ENCODE measurements at places on chromosomes 6 and 20.

GRCh38 chr6:66226109-66226508, 519.1 kb upstream of the EYS start:
- DNase-seq = no peak

GRCh38 chr20:25579081-25579770, 6.1 kb downstream of the NINL start:
- DNase-seq = no peak

DNA sequence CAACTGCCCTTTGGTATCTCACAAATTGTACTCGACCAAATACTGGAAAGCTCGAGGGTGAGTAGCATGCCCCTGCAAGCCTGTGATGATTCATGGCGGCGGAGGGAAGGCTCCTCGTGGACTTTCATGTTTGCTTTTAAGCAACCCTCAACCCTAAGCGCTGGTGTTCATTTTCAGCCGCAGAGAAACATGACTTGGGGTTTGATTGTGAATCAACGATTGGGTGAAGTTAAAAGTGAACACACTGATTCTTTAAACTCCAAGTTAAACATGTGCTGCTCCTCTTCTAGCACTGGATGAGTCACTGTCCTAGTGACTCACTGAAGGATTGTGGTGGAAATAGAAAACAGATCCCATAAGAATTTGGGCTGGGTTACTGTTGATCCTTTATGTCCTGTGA, 8.3 kb downstream of the CD109 start:
- no peak for DNase-seq

DNA sequence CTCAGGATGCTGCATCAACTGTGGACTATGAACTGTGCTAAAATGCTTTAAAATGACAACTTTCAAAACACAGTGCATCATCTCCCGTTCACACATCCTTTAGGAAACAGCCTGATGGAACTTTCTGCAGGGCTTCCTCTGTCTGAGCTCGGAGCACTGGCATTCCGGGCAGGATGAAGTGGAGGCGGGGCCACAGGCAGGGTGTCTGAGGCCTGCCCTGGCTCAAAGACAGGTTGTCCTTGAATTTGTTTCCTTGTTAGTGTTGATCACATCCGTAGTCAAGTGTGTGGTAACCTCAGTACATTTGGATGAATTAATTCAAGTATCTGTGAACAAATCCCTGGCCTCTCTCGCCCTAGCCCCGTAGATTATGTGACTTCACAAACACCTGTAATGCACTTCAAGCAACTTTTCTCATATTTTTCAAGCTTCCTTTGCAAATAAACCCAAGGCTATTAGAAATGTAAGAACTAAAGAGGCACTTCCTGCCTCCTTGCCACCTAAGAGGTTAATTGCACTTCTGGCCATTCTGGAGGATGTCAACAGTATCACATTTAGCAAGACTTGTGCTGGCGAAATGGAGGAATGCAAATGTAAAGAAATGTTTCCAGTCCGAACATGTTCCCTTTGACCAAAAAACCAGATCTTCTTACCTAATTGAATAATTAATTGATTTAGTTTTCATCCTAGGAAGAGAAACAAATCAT, 3.1 kb downstream of the CD93 start:
- DNase-seq = no peak

DNA sequence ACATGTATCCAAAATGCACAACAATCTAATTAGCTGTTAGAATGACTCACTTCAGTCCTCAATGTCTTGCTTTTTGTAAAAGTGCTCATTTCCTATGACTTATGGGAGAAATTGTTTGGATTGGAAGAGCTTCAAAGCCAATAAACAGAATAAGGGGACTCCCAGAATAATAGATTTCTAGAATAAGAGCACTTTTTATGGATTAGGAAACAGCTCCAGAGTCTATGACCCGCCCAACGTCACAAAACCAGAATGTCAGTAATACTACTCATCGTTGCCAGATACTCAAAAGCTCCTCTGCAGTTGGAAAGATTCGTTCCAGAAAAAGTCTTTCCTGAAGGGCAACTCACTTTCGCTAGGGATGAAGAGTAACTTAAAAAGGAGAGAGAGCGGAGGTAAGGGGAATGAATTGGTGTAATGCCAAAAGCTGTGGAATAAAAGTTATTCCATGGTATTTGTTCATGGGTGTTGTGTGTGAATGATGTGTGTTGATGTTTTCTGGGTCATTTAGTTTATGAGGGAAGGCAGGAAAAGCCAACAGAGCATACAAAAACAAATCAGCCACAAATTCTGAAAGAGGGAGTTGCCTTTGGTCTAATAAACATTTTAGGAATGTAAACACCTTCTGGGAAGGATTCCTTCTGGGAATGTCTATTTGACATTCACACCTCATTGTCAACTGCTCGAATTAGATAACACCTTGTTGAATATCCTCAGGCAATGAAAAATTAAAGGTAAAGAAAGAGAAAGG, 64.6 kb downstream of the SYNE1 start:
- no peak for DNase-seq

- DNase-seq = no peak
Measured at GRCh38 chr6:108862479-108863191, 14.4 kb downstream of the ARMC2 start.

DNA sequence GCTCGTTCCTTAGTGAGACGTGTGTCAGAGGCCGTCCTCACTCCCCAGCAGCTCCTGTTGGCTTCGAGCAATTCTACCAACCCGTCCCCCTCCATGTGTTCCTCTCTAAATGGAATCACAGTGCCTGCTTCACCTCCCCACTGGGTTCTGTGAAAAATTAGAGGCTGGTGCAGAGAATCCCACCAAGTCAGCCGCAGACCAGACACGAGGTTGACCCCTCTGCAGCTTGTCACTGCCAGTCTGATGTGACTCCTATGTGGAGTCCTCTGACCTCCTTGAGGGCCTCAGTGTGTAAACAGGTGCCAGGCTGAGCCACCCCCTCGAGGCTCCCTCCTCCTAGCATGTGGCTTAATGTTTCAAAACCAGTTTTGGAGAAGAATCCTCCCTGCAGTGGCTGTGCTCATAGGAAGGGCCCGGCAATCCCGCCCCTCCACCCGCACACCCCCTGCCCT, 12.6 kb upstream of the IRF4 start:
- no peak for DNase-seq

DNA sequence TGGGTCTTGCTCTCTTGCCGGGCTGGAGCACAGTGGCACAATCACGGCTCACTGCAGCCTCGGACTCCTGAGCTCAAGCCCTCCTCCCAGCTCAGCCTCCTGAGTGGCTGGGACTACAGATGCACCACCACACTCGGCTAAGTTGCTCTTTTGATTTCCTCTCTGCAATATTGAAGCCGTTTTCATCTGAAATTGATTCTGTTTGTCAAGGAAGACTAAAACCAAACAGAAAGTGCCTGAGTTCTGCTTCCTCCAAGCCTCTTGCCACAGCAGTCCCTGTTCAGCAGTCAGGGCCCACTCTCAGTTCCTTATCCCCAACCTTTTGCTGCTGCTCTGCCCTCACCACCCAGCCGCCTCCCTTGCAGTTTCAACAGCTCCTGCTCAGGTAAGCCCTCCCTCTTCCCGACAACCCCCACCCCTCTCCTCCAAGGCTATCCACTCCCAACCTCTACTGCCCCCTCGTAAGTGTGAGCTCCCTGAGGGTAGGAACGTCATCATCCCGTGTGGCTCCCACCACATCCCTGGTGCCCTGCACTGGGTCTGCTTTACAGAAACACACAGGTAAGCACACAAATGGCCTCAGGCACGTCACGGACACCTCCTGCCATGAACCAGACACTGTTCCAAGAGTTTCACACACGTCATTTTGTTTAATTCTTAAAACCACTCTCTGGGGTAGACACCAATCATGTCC, 70.7 kb upstream of the TAB2 start:
- DNase-seq = no peak

- DNase-seq = no peak
Measured at GRCh38 chr6:69673298-69673697, 123.5 kb downstream of the LMBRD1 start.

- no peak for DNase-seq
Measured at GRCh38 chr6:155154158-155154830, 109.5 kb upstream of the CLDN20 start.

- peak; percentile 63 for DNase-seq
Measured at GRCh38 chr20:57390604-57391438, at the start of gene RBM38. TSS of gene RBM38 (plus strand) at chr20:57391396. CDS start at chr20:57391582, 186 bp downstream.

DNA sequence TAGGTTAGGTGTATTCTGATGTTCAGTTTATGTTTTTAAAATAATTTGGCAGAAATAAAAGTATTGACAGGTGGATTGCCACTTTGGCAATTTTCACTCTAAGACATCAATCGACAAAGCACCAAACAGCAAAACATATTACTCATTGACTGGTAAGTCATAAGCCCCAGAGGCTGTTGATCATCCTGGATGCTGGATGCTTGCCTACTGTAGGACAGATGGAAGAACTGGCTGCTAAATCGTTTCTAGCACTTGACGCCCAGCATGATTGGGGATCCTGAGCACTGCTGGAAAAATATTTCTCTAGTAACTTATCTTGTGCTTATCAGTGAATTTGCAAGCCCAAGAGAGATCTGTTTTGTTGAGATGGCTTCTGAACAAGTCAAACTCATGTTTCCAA, 1001.9 kb upstream of the FLRT3 start:
- DNase-seq = no peak

GRCh38 chr20:50601511-50602431, 89.6 kb downstream of the RIPOR3 start:
- no peak for DNase-seq

DNA sequence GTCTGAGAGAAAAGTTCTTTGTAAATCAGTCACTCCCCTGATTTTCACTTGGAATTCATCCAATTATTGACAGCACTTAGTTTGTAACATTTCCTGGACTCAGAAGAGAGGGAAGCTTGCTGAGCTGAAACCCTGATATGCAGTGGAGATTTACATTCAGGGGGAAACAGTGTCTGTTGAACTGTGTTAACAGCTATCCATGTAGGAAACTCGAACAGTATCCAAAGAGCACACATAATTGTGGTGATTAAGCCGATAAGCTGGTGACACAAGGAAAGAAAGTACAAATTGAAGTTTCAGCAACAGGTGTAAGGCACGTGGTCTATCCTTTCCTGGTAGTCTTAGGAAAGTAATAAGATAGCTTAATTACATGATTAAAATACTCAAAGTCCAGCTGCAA, 78.1 kb upstream of the FLRT3 start:
- no peak for DNase-seq

DNA sequence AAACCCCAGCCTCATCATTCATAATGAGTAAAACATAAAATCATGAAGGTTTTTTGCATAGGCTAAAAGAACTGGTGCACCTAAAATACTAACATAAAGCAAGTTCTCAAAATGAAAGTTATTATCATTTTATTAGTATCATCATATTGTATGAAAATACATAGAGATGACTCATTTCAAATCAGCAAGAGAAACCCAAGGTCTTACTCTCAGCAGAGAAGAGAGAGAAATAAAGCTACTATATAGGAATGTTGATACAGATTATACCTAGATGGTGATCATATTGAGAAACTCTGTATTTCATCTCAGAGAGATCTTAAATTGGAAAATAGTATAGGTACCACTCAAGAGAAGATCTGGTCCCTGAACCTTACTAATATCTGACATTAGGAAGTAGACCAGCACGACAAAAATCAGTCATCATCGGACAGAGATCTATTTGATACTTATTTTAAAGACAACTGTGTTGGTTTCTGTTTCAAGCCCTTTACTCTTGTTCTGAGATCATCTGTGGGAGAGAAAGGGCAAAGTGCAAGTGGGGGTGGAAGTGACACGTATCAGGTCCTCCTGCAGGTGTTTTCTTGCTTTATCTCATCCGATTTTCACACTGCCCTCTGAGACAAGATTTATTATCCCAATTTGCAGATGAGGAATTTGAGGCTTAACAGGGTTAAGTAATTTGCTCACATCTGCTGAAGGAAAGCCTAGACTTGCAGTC, 532.3 kb downstream of the MAFB start:
- DNase-seq = no peak

DNA sequence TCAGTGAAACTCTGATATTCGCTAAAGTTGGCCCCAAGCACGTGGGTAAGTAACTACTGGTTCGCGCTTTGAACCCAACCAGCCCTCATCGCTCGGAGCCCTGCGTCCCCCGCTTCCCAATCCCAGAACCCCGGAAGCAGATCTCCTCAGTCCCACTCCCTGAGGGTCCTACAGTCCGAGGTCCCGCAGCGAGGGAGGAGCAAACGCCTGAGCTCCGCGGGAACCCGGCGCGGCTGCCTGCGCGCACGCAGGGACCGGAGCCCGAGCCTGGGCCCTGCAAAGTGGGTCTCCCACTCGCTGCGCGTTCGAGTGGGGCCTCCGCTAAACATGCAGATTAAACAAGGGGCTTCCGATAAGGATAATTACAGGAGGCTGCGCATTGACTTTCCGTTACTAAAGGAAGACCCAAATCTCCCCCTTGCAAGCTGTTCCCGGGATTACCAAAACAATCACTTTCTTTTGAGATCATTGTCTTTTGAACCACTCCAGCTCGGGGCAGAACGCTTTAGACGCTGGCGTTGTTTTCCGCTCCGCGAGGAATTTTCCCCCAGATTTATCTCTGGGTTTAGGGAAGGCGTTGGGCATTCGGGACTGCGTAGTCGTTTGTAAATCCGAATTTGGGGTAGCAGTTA, 1.3 kb upstream of the VSX1 start:
- DNase-seq = no peak

DNA sequence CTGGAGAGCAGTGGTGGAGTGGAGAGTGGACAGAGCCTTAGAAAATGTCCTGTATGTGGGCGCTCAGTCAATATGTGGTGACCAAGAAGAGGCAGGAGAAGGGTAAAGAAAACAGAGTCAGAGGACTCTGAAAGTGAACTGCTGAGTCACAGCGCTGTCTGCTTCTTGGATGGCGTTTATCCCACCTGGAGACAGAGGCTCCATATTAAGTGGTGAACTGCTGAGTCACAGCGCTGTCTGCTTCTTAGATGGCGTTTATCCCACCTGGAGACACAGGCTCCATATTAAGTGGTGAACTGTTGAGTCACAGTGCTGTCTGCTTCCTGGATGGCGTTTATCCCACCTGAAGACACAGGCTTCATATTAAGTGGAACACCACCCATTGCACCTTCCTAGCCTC, 119.3 kb upstream of the RALGAPA2 start:
- no peak for DNase-seq

DNA sequence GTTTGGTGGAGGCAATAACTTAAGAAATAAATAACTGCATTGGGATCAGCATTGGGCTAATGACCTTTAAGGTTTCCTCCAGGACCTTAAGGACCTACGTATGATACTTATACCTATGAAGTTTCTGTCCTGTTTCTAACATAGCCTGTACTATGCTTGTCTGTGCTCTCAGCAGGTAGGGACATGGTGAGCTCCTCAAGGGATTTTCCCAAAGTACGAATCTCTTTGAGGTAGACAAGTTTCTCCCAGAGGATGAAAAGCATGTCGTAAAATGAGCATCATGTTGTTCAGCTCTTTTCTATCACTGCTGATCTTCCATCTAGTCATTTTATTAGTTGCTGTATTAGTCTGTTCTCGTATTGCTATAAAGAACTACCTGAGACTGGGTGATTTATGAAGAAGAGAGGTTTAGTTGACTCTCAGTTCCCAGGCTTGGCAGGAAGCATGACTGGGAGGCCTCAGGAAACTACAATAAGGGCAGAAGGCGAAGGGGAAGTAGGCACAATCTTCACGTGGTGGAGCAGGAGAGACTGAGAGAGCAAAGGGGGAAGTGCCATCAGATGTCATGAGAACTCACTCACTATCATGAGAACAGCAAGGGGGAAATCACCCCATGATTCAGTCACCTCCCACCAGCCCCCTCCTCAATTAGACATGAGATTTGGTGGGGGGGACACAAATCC, 77.8 kb upstream of the TGM3 start:
- DNase-seq = no peak

- no peak for DNase-seq
Measured at GRCh38 chr6:143298071-143298470, 152.4 kb downstream of the ADAT2 start.

- DNase-seq = no peak
Measured at GRCh38 chr20:49750611-49751396, 37.1 kb upstream of the B4GALT5 start.

- no peak for DNase-seq
Measured at GRCh38 chr6:151180330-151181048, 59.3 kb upstream of the AKAP12 start.

Measured in neural crest cell (in vitro differentiated cells).